ENCODE measurements at places on chromosomes 3 and 15. TPM values are rescaled to one million over a fixed set of nuclear protein-coding genes. Genes with fewer than 3 reads are reported as not detected.

The DNAH1 gene
- 10.3 TPM for total RNA-seq

DNA sequence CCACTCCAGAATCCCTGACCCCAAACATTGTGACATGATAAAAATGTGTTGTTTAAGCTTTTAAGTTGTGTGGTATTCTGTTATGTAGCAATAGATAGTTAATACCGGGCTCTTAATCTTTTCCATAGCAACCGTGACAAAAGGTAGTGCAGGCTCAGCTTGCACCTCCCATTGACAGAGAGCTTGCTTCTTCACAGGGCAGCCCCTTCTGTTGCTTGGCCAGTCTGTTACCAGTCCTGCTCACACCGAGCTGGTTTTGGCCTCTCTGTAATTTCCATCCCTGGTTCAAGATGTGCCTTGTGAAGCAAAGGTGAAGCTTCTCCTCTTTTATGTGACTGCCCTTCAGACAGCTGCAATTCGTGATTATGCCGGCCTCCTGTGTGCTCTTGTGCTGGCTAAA, 86.9 kb downstream of the CRYGS start:
- DNase-seq = no peak

- DNase-seq = no peak
Observed at GRCh38 chr3:127419641-127420553, 132.1 kb upstream of the PRR20G start.

GRCh38 chr3:125587039-125587648, 8.2 kb downstream of the OSBPL11 start:
- DNase-seq = no peak

DNA sequence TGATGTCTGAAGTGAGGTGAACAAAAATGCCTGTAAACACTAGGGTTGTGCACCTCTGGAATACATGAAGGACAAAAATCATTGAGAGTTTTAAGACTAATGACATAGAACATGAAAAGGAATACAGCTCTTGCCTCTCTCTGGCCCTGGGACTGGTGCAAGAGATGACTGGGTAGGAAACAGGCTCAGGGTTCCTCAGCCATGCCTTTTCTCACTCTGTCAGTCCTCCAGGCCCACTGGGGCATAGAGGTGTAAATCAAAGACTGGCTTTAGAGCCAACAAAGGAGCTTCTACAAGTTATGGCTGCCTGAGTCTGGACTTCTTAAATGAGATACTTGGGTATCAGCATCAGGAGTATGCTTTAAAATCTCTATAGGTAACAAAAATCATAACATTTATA, 554.7 kb upstream of the KCNMB2 start:
- DNase-seq = no peak

DNA sequence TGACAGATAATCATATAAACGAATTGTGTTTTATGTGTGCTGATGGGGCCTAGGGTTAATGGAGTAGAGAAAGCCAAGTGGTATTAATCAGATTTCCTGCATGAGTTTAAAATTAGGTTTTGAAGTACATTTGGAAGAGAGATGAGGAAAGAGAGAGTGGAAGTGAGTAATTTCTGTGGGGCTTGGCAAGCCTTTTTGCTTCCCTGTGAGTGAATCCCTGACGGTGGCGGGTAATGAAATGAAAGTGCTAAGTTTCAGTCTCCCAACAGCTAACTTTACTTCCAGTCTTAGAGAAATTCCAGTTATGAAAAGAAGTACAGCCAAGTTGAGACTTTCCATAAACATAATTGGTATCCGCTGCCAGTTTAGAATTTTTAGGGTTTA, 139.4 kb downstream of the BBX start:
- DNase-seq = no peak
